ENCODE measurements at places on chromosomes 6 and 20. TPM values are rescaled to one million over a fixed set of nuclear protein-coding genes. Genes with fewer than 3 reads are reported as not detected.

SLC4A11 gene
- 5.9 TPM for total RNA-seq

BMP2 gene
- total RNA-seq, result 0.64 TPM

VWA7 gene
- 1.4 TPM for total RNA-seq

ISM1 gene
- total RNA-seq, result 0.20 TPM

ZC3H12D gene
- 0.23 TPM for total RNA-seq

All from A549 treated with ZK216348 at 1 μM for 4 hours (cell line).